ENCODE measurements at places on chromosomes 11 and 22. TPM values are rescaled to one million over a fixed set of nuclear protein-coding genes. Genes with fewer than 3 reads are reported as not detected.

DNA sequence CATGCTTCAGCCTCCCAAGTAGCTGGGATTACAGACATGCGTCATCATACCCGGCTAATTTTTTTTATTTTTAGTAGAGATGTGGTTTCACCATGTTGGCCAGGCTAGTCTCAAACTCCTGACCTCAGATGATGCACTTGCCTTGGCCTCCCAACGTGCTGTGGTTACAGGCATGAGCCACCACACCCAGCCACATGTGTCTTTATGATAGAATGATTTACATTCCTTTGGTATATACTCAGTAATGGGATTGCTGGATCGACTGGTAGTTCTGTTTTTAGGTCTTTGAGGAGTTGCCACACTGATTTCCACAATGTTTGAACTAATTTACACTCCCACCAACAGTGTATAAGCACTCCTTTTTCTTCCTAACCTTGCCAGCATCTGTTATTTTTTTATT lies 276.2 kb downstream of the METTL15 start:
- no peak for DNase-seq

The MS4A4E gene
- 2.0 TPM for polyA plus RNA-seq

The TIGD3 gene
- 0.22 TPM for polyA plus RNA-seq

The NAP1L4 gene
- 113 TPM for polyA plus RNA-seq
